ENCODE measurements at places on chromosomes 1 and 21.
A peak's percentile ranks its signal among the peaks of the same experiment; 100 is the strongest.

GRCh38 chr1:104868794-104869193 is 1119.1 kb downstream of the AMY1C start:
- DNase-seq = no peak

DNA sequence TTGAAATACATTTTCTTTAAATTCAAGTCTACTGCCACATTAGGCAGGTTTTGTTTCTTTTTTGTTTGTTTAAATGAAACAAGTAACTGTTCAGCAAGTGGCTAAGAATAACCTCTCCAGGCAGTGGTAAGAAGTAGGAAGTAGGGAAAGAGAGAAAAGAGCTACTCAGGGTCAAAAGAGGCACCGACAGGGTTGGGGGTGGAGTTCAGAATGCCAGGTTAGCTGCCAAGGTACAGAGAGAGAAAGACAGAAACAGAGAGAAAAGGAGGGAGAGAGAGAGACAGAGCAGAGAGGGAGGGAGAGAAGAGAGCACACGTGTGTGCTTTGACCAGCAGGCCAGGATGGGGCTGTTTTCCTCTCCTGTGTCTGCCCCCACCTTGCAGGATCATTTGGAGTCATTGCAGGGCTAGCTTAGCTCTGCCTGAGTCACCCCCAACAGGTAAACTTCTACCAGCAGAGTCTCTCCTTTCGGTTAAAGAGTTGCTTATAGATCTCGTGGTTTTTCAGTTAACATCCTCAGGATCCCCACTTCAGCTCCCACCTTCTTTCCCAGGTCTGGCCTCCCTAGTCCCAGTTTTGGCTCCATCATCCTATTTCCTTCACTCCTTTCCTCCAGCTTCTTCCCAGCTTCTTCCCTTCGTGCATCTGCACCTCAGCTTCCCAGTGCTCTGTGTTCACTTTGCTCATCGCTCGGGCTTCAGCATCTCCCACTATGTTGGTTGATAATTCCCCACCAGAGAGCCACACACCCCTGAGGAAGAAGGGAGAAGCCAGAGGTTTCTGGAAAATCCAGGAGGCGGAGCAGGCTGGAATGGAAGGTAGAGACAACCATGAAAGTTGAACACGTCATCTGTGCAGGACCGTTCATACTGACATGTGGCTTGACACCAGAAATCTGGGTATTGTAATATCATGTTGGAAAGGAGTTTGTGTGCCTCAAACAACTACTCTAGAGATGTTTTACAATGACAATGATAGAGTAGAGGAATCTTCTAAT is 21.8 kb upstream of the RAB4A start:
- no peak for DNase-seq

DNA sequence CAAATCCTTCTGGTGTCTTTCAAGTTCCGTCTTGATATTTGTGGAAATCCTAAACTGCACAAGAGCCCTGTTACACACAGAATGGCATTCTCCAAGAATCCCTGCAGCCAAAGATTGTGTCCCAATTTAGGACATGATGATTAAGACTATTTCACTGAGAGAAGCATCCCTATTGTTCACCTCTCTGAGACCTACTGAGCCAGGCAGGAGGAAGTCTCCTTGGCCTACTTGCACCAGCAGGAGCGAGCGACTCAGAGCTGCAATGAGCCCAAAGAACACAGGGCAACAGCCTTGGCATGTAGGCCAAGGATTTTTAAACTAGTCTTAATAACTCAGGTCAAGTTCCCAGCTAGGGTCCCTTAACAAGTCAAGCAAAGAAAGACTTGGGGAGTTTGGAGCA is 79.4 kb upstream of the RUNX1 start:
- DNase-seq = no peak

DNA sequence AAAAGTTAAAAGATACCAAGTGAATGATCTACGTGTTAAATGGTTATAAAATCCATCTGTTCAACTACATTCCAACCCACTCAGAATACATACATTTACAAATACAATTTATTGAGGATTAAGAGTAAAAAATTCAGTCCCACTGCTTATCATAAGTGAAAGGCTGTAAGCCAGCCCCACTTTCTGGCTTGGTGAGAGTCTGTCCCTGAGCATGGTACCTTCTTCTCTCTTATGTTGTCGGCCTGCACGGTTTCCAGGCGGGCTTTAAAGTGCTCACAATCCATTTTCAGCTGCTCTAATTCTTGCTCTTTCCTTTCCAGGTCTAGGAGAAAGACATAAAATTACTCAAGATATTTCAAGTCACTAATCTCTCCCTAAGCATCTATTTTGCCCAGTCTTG is 15.2 kb downstream of the HSF2BP start:
- DNase-seq = no peak

- DNase-seq = peak; percentile 81
These were observed 973 bp downstream of the SDF4 start for GRCh38 chr1:1230656-1231399.

All from hepatocyte (in vitro differentiated cells).